ENCODE measurements at places on chromosomes 11 and 22.

- DNase-seq = peak; percentile 65
Observed at GRCh38 chr11:62217191-62217748, 8.8 kb downstream of the SCGB2A1 start.

GRCh38 chr22:50341977-50342650 is 1.0 kb upstream of the PPP6R2 start:
- DNase-seq = peak; percentile 93

GRCh38 chr11:62611705-62612365 is 740 bp downstream of the EML3 start:
- peak; percentile 61 for DNase-seq

- peak; percentile 59 for DNase-seq
Observed at GRCh38 chr11:60867871-60868681, 734 bp downstream of the ZP1 start.

GRCh38 chr22:27045103-27045947 is 387.9 kb downstream of the MIAT start:
- peak; percentile 1 for DNase-seq

DNA sequence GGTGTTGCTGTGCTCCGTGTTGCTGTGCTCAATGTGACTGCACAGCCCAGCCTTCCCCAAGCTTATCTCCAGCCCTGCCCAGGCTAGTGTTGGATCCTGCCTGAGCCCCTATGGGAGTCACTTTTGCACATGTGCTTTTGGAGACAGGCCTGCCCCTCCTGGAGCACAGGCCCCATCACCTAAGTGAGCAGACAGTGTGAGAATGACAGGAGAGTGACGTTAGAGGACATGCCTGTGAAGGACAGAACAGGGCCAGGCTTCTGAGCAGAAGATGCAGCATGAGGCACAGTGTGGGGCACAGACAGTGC is 36.6 kb upstream of the SUSD2 start:
- no peak for DNase-seq

DNA sequence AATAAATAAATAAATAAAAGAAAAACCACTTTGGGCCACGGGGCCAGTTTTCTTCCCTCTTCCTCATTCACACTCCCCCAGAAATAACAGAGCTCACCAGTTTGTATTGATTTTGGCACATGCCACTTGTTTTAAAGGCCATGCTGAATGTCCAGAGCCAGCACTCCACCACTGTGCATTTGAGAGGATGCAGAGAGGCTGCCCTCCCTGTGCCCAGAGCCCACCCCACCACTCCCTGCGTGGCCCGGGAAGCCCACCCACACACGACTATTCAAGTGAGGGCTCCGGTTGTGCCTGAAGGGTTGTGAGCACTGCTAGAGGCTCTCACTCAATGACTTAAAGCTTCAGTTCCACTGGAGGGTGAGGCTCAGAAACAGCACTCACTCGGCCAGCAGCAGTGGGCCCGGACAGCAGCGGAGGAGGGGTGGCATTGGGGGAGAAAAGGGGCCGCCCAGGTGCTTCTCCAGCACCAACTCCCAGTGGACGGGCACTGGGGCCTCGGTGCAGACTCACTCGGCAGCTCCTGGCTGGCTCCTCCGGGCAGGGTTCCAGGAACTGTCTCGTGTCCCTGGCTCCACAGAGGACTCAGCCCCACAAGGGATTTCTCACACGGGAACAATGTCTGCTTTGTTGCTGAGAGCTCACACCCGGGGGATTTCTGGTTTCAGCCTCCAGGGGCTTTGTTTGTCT is 112.7 kb downstream of the SHANK2 start:
- DNase-seq = no peak

DNA sequence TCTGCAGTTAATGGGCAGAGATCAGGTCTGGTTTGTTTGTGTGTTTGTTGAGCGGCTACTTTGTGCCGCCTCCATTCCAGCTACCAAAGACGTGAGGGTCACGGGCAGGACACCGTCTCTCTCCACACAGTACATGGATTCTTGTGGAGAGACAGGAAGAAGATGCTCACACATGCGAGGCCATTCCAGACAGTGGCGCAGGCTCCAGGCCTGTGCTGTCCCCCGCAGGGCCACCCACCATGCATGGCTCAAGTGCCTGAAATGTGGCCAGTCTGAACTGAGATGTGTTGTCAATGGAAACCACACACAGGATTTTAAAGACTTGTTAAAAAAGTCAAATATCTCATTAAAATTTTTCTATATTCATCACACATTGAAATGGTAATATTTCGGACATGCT is 848.3 kb downstream of the TBC1D22A start:
- DNase-seq = no peak

DNA sequence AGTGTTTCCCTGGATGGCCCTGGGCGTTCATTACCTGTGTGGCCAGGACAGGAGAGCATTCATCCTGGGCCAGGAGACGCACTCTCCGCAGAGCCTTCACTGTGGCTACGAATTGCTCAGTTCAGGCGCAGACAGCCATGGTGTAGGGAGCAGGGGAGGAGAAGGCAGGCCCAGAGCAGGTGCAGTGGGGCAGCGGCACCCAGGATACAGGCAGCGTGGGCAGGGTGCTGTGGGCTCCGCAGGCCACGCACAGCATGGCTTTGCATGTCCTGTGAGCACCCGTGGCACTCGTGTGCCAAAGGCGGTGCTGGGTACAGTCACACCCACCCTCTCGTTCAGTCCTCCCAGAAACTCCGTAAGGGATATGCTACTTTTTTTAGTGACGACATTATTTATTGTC is 124.2 kb upstream of the B3GAT1 start:
- no peak for DNase-seq

DNA sequence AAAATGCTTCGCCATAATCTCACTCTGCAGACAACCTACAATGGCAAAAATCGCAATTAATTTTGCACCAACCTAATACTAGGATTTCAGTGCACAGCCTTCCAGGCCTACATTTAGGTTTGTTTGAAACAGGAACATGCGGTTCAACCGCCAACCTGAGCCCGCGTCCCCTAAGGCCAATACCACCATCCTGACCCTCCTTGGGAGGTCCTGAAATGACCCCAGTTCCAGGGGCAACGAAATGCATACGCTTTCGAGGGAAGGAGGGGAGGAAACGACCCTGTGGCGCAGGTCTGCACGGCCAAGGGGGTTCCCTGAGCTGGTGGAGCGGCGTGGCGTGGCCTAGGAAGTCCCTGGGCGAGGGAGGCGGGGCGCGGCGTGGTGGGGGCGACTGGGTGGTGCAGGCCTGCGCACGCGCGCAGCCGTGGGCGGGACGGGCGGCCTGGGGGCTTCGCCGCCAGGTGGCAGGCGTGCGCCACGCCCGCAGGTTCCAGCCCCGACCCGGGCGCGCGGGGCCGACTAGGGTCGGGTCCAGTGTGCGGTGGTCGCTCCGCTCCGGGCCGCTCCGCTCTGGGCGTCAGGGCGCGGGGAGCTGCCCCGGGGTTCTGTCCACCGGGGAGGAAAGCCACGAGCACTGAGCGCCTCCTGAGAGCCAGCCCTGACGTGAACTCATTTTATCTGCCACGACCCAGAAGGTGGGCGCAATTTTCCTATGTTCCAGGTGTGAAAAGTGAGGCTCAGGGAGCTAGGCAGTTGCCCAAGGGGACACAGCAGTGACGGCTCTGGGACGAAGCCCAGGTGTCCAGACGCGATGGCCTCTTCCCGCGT is 94.1 kb downstream of the SWAP70 start:
- DNase-seq = peak; percentile 93

- DNase-seq = no peak
Observed at GRCh38 chr11:96815236-96815635, 425.4 kb downstream of the JRKL start.

DNA sequence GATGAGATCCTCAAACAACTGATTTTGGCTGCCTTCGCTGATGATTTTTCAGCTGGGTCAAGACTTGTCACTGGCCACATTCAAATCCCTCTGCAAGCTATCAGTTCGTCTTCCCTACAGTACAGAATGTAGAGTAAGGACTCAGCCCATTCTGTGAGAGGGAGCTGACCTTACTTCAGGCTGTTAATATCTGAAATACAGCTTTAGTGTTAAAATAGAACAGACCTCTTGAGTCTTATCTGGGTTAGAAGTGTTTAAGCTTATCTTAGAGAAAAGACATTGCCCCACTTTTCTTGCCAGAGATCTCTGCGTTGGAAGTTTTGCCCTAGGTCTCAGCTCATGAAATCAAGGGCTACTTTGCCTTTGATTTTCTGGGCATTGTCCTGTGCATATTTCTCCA is 383.4 kb upstream of the LARGE1 start:
- no peak for DNase-seq

- DNase-seq = no peak
Observed at GRCh38 chr22:30182815-30183214, 63.7 kb downstream of the LIF start.

DNA sequence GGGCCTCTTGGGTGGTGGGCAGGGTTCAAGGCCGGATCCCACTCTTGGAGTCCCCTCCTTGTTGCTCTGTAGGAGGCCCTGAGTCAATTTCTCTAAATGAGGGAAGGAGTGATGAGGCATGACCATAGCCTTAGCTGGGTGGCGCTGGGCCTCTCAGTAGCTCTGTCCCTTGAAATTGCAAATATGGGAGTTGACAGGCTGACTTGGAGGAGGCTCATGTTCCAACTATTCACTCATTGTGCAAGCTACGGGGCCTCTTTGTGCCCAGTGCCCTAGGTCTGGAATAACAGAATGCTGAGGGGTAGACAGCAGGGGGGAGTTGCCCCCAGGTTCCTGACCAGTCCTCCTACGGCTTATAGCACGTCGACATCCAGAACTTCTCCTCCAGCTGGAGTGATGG is 8.0 kb downstream of the SELENOM start:
- DNase-seq = no peak

DNA sequence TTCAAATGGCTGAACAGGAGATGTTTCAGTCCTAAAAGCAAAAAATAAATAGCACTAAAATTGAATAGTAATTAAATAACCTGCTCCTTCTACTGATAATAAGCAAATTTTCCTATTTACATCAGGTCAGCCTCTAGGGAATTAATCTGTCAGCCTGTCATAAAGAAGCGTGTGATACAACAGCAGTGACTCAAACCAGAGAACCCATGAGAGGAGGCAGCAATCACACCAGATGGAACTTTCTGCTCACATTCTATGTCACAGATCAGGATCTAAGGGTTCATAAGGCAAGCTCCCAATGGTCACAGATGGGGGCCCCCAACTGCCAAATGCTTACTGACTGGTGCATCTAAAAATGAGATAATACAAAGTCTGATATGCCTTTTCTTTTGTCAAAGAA is 41.1 kb downstream of the RBFOX2 start:
- DNase-seq = no peak

Data from DMS53 (cell line).